ENCODE measurements at places on chromosomes 2 and 18.

DNA sequence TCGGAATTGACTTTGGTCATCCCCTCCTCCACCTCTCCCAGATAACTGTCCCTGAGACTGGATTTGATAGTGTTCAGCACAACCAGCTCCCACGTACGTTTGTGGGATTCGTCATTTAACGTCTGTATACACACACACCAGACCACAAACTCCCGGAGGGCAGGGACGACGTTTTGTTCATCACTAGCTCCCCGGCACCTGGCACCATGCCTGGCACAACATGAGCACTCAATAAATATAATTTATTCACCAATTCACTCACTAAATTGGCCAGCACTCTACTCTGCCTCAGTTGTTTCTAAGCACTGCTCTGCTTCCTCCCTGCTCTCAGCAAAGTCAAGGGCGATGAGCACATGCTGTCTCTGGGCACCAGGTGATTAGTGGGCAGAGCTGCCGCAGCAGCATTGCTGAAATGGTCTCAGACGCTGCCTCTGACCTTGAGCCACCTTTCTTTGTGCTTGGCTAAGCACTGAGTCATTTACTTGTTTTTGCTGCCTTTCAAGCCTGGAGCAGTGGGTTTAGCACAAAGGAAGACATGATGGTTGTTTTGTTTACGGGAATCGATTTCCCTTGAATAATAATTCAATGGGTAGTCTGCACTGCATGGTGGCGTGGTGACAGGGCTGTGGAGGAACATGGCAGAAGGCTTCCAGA, 19.3 kb upstream of the LOXHD1 start:
- no peak for DNase-seq

DNA sequence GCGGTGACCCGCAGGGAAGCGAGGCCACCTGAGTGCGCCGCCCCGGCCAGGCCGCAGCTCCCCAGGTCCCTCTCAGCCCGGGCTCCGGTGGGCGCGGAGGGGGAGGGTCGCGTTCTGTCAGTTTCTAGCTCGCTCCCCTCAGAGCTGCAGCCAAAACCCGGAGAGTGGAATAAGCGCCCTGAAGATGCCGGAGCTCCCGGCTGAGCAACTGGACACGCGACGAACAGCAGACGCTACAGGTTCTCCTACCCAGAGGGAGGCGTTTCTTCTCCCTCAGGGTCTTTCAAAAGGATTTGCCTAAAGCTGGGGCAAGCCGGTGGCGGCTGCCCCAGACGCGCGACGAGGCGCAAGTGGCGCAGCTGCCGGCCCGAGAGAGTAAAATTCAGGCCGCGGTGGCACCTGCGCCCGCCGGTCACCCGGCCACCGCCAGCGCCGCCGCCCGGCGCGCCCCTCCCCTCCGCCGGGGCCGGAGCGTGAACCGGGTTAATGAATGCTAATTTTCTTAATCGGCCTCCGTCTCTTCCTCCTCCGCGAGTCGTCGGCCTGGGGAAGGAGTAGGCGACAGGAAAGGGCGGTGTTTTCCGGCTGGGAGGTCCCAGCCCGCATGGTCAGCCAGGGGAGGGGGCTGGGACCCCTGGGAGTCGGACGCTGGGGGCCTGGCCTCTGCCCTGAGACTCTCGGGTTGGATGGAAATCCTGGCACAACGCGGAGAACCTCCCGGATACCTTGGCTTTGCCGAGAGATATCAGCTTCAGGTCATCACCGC, 845 bp upstream of the CDC42EP3 start:
- DNase-seq: peak; percentile 8

DNA sequence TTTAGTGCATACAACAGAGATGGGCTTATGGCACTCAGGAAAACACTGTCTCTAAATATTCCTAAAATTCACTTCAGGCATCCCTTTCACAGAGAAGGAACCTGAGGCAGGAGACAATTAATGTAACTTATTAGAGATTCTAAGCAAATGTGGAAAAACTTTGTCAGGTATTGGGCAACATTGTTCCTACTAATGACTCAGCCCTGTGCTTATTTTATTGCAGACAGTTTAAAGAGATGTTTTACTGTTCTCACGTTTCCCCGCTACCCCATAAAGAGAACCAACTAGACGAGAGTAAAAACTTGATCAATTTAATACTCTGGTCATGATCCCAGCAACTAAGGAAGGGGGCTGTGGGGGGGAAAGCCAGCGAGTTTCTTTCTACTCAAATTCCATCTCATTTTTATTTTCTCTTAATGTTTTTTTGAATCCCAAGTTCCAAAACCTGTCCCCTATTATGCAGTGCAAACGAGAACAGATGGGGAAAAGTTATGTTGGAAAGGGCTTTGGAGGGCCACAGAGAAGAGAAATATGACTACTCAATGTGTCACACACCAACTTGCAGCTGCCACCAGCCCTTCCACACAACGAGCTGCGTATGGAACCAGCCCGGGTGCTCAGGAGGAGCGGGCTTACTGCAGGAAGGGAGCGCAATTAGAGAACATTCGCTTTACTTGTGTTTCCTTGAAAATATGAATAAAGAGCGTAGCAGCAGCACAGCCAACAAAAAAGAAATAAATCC, 18.7 kb upstream of the ACVR1 start:
- DNase-seq: no peak

DNA sequence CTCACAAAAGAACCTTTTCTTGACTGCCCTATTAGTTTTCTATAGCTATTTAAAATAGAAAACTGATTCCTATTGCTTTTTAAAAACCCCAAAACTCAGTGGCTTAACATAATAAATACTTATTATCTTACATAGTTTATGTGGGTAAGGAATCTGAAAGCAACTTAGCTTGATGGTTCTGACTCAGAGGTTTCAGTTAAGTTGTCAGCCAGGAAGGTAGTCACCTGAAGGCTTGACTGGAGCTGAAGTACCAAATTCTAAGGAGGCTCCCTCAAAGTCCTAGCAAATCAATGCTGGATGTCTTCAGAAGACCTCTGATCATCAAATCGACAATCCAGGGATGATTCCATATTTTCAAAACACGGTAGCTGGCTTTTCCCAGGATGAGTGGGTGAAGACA, 546.6 kb upstream of the CDH2 start:
- no peak for DNase-seq

DNA sequence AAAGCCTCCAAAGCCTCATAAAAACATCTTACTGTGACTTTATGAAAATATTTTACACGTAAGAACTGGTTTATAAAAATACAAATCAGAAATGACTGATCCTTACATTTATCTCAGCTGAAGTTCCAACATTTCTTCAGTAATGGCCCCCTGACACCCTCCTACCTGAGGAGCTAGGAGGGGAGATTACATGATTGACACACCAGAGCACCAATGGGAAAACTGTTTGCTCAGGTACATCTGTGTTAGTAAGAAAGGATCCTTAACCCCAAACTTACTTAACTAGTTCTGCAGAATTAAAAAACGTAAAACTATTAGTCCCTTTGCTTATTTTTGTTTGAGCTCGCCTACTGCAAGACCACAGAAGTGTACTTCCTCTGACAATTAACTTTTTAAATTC, 27.0 kb downstream of the ENOSF1 start:
- DNase-seq: no peak

DNA sequence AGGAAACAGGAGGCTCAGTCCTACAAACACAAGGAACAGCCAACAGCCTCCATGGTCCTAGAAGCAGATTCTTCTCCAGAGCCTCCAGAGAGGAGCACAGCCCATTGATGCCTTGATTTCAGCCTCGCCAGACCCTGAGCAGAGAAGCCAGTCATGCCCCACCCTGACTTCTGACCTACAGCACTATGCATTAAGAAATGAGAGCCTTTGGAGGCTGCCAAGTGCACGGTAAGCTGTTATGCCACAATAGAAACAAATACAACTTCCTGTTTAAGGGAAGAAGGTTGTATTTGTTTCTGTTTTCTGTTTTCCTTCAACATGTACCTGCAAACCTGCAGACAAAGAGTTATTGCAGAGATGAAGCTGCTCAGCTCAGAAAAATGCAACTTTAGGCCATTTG, 181.3 kb upstream of the AGAP1 start:
- DNase-seq: no peak

DNA sequence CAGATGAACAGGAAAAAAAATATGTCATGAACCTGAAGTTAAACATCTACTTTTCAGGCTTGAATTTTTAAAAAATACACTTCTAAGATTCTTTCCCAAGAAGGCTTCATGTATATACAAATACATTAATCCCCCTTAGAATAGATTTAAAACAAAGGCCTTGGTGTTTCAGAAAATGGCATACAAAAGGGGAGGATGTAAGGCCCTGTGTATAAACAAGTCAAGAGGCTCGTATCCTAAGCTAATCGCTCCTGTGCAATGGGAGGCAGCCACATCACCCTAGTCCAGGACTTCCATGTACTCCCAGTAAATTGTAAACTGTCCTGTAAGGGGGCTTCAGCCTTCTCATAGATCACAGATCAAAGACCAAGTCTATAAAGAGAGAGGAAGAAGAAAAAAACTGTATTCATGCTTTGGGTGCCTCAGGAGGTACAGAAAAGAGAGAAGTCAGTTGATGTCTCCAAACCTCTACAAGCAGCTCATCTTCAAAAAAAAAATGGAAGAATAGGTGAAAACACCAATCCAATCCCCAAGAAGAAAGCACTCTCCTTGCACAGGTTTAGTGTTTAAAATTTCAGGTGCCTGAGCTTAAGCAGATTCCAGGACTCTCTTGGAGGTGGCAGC, 53.9 kb downstream of the ANKRD44 start:
- DNase-seq: no peak

- no peak for DNase-seq
Measured at GRCh38 chr2:60839126-60839813, 42.1 kb upstream of the REL start.

DNA sequence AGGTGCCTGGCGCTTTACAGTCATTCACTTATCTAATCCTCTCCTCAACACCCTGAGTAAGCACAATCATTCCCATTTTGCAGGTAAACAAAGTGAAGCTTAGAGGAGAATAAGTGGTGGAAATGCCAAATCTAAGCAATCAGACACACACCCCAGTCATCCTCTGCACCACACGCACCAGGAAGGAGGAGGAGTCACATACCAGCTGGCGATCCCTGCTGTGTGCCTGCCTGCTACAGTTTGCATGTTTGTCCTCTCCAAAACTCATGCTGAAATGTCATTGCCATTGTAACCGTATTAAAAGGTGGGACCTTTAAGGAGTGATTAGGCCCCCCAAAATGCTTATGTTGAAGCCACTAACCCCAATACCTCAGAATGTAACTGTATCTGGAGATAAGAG, 93.7 kb downstream of the LOXHD1 start:
- DNase-seq: no peak

DNA sequence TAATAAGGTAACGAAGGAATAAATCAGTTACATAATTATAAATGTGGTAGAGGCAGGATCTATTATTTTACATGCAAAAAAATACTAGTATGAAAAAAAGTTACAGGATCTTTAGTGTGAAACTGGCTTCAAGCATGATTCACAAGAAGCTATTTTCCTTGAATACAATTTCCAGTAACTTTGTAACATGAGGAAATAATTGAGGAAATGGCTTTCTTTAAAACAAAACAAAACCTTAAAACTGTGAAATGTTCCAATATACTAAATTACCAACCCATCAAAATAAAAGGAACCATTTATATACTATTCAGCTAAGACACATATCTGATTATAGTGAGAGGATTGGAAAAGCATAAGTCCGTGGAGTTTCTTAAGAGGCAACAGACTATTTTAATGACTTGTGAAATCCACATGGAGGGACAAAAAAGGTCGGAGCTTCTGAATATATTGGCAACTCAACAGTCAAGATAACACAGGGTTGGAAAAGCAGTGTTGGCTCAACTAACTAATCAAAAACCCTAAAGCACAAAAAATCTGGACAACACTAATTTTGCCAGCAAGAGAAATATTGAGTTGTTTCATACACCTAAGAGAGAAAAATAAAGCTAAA, 10.6 kb downstream of the IRS1 start:
- no peak for DNase-seq

DNA sequence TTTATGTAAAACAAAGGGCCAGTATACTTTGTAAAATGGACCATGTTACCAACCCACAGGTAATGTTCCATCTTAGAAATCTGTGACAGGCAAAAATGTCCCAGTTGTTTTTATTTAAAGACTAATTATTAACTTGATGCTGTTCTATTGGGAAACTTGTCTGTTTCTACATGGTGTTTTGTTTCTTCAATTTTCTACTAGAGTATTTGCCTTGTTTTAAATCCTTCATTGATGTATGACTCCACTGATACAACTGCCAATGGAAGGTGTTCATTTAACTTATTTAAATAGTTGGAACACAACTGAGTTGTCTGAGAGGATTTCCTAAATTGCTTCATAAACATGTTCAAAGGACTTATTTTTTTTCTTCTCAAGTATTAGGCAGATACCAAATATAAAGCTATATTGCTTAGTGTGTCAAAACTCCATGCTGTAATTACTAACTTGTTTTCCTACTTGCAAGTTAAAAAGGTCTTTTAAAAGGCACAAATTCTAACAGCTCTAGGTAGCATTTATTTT, 152.0 kb upstream of the XPO1 start:
- no peak for DNase-seq

GRCh38 chr2:60095903-60096302, 457.6 kb downstream of the BCL11A start:
- DNase-seq: no peak

- no peak for DNase-seq
Measured at GRCh38 chr2:112666761-112667122, 21.0 kb downstream of the SLC20A1 start.

GRCh38 chr2:165640247-165640929, 153.7 kb downstream of the GALNT3 start:
- DNase-seq: no peak

GRCh38 chr18:46768166-46768921, 11.5 kb upstream of the ST8SIA5 start:
- no peak for DNase-seq

GRCh38 chr2:104177179-104177578, 676.7 kb upstream of the POU3F3 start:
- no peak for DNase-seq

- DNase-seq: no peak
Measured at GRCh38 chr2:125471963-125472362, 1184.0 kb upstream of the GYPC start.
